Peyer's patch (tissue), 4 donors: ENCODE measurements at places on chromosomes 16 and 17.

DNA sequence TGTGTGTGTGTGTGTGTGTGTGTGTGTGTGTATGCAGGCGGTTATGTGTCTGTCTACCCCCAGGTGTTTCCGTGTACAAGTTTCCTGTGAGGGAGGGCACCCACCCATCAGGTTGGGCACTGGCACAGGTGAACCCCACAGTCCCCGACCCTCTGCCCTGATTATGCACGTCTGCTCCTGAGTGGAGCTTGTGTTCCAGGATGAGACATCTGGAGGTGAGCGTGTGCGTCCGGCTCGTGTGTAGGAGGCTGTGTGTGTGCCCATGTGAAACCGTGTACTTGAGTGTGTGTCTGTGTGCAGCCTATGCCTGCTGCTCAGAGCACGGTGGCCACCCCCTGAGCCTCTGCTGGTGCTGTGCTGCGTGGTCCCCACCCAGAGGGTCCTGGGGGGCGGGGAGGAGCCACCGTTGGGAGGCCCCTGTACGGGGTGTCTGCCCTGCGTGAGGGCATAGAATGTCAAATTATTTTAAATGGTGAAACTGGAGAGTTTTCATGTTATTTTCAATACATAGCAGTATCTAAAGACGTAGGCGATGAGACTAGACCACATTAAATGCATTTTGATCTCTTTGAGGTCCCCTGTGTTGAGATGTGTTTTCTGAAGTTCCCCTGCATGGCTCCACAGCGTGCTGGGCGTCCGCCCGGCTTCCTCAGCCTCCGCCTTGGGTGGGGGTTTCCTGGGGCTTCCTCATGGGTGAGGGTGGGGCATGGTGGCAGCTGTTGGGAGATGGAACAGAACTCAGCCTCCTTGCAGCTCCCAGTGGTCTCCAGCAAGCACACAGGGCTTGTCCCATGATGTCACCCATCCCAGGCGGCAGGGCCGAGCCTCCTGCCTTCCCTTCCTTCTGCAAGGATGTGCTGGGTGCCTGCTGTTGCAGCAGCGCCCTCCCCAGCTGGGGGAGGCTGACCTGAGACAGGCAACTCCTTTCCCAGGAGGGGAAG lies 43.4 kb downstream of the KCNJ12 start:
- DNase-seq = no peak

- peak; percentile 27 for DNase-seq
Measured at GRCh38 chr16:54240271-54241129, 46.1 kb downstream of the IRX3 start.

GRCh38 chr17:18041776-18042175 lies 2.6 kb downstream of the GID4 start:
- DNase-seq = no peak

- DNase-seq = no peak
Measured at GRCh38 chr17:6669479-6670212, 18.1 kb downstream of the C17orf100 start.

DNA sequence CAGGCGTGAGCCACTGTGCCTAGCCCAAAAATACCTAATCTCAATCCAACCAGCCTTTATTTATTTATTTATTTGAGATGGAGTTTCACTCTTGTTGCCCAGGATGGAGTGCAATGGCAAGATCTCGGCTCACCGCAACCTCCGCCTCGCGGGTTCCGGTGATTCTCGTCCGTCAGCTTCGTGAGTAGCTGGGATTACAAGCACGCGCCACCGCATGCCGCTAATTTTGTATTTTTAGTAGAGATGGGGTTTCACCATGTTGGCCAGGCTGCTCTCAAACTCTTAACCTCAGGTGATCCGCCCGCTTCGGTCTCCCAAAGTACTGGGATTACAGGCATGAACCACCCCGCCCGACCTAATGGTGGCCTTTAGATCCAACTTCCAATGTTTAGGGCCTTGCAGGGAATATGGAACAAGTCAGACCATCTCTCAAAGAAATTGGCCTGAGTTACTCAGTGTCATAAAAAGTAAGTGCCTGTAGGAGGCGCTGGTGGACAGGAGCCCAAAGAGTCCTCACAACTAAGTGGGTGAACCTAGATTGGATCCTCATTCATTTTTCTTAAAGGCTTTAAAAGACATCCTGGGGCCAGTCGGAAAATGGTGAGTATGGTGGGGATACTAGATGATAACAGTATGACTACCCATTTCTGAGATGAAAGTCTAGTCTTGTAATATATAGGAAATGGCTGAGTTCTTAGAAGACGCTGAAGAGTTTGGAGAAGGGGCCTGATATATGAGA lies 4.6 kb downstream of the ZSCAN10 start:
- DNase-seq = peak; percentile 80

DNA sequence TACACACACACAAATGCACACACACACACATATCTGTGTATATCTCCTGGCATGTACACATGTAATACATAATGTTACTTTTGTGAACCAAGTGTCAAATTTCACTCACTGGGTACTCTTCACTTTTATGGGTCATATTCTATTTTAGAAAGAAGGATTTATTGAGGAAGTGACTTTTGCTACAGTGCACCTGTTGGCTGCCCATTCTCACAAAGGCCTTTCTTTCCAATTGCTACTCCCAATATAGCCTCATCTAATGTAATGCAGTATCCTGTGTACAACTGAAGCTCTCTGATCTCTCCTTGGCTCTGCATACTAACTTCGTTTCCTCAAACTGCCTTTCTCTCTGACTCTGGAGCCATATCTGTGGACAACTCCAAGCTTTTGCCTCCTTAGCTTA lies 107.5 kb downstream of the ABCA8 start:
- DNase-seq = no peak

- no peak for DNase-seq
Measured at GRCh38 chr16:29789775-29790182, 772 bp upstream of the KIF22 start.

- no peak for DNase-seq
Measured at GRCh38 chr16:24753000-24753399, 23.5 kb downstream of the TNRC6A start.

GRCh38 chr17:79085154-79085920 lies 10.7 kb downstream of the ENGASE start:
- no peak for DNase-seq

- no peak for DNase-seq
Measured at GRCh38 chr17:16442594-16443510, 27.5 kb downstream of the TRPV2 start.
